DMS53 (cell line): ENCODE measurements at places on chromosomes 16 and 17.

DNA sequence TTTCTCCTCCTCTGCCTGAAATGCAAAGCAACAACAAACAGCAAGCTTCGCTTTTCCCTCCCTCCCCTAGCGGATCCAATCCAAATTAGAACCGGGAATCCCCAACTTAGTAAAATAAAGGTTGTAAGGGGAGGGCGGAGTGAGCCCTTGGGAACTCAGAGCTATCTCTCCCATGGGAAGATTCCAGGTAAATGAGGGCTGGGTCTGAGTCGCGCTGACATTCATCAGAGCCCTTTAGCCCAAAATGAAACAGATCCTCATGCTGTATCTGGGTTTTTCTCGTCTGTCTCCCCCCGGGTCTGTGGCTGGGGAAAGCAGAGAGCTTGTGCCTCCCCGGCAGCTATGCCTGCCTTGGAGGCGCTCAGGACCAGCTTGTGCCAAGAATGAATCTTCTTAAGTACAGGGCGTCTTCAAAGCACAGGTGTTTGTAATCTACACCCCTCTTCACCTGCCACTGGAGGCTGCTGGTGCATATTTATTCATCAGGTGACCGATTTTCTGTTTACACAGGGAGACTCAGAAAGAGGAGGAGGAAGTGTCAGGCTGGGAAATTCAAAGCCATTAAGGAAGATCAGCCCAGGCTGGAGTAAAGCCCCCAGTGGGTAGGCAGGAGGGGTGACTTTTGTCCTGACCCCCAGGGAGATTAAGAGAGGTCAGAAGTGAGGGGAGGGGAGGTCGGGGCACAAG is 55.0 kb upstream of the GSE1 start:
- DNase-seq = peak; percentile 91

- peak; percentile 22 for DNase-seq
Observed at GRCh38 chr16:28202147-28202746, 9.5 kb downstream of the XPO6 start.

DNA sequence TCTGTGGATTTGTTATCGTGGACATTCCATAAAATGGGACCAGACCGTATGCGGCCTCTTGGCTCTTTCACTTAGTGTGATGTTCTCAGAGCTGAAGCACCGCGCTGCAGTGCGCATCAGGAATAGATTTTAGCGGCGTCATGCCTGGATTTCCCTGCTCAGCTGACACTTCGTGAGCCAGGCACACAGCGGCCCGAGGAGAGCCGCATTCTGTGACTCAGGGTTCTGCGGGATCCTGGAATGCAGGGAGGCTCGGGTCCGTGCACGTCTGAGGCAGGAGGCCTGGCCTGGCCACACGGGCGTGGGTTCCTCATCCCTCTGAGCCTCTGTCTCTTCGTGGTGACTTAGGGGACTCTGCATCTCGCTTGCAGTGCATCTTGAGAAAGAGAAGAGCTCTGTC is 13.4 kb downstream of the CBFA2T3 start:
- DNase-seq = no peak

GRCh38 chr16:81716478-81717225 is 62.4 kb upstream of the PLCG2 start:
- no peak for DNase-seq

- DNase-seq = no peak
Observed at GRCh38 chr17:77235370-77235941, 94.7 kb downstream of the SEC14L1 start.
